NCI-H1048 (cell line): ENCODE measurements at places on chromosomes 11 and 22.

DNA sequence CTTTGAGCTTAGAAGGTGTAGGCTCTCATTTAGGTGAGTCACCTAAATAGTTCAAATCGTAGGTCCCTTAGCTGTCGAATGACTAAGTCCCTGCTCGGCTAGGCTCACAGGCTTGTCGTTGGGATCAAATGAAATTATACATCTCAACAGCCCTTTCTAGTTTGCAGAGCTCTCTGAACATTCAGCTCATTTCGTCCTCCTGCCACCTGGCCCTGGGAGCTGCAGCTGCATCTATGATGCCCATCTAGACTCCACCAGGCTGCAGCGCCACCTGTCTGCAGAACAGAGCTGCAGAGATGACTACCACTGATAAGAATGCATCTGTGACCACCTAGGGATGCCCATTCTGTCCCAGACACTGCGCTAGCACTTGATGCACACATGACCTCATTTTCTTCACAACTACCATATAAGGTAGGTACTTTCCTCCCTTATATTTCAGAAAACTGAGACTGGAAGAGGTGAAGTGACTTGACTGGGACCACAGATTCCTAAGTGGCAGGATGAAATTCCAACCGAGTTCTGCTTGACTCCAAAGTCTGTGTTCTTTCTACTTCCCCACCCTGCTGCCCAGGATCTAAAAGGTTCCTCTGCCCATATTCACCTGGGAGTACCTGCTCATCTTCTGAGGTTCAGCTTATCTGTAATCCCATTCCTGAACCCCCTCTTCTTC lies 141.1 kb upstream of the NARS2 start:
- DNase-seq, result peak; percentile 10

DNA sequence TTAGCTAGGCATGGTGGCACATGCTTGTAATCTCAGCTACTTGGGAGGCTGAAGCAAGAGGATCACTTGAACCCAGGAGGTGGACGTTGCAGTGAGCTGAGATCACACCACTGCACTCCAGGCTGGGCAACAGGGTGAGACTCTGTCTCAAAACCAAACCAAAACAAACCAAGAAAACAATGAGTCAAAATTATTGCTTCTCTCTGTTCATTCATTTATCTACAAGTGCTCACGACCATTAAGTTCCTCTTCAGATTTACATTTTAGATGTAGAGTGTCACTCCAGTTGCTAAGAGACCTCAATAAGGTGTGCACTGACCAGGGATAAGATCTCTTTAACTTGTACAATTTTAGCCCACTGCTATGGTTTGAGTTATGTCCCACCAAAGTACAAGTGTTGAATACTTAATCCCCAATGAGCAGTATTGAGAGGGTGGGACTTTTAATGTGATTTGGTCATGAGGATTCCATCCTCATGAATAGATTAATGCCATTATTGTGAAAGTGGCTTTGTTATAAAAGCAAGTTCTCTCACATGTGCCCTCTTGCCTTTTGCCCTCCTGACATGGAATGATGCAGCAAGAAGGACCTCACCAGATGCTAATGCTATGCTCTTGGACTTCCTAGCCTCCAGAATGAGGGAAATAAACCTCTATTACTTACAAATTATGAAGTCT lies 7.8 kb downstream of the HNRNPUL2 start:
- DNase-seq, result no peak

DNA sequence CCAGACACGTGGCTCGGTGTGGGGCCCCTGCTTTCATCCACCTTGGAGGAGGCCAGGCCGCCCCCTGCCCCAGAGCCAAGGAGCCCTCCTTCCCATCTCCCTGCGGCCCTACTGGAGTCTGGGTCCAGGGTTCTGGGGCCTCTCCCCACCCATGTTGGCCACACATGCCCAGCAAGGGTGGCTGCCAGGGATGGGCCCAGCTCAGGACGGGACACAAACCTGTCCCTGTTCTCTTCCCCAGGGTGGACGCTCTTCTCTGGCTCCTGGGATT lies 4.6 kb downstream of the PANX2 start:
- DNase-seq, result no peak

DNA sequence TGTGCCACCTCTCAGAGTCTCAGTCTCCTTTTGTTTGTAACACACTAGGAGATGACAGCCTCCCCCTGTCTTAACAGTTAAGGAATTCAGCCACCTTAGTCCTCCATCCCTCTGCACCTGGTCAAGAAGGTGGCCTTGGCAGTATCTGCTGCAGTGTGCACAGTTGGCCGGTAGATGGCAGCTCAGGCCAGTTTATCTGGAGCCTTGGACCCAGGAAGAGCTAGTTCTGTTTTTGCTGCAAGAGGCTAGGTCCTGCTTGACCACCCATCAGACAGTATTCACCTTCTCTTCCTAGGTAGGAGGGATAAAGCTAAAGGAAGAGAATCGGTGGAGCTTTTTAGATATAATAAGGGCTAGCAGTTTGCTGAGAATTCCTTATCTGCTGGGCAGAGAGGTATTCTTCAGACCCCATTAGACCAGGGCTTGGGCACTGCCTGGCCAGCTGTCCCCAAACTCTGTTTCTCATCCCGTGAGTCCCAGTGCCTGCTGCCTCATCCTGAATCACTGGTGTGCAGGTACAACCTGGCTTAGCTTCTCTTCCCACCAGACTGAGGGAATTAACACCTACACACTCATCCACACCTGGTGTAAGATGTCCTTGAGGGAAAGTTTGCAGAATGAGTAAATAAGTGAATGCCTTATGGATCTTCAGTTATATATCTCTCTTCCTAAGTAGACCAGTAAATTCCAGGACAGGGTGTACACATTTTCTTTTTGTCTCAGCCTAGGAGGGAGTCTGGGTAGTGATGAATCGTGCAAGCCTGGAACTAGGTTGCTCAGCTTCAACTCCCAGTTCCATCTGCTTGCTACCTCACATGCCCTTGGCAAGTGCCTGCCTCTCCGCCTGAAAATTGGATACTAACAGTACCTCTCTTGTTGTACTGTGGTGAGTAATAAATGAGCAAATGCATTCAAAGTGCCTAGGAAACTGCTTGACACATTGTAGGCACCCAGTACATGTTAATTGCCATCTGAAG lies 70.8 kb upstream of the NARS2 start:
- DNase-seq, result peak; percentile 7

- no peak for DNase-seq
Measured at GRCh38 chr11:6142936-6143335, 27.2 kb downstream of the OR52B2 start.

GRCh38 chr11:11038352-11038751 lies 180.5 kb upstream of the ZBED5 start:
- no peak for DNase-seq

DNA sequence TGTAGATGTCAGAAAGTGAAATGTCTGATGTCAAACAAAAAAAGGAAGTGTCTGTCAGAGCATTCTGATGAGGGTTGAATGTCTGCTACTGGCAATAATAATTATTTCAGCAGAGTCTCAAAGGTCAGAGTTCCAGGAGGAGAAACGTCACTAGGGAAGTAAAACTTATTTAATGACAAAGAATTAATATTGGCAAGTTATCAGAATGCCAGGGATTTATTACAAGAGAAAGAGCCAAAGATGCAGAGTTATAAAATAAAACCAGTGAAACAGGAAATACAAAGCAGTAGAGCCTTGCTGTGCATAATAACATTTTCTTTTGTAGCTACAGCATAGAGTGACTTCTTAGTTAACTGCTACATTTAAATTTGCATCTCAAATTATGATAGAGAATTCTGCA lies 504.0 kb upstream of the LRRC4C start:
- DNase-seq, result no peak

GRCh38 chr11:57815476-57815875 lies 53.9 kb downstream of the CTNND1 start:
- DNase-seq, result no peak

- DNase-seq, result no peak
Measured at GRCh38 chr11:32527261-32528175, 56.1 kb upstream of the EIF3M start.

- DNase-seq, result no peak
Measured at GRCh38 chr11:72844356-72844755, 30.1 kb downstream of the ATG16L2 start.

DNA sequence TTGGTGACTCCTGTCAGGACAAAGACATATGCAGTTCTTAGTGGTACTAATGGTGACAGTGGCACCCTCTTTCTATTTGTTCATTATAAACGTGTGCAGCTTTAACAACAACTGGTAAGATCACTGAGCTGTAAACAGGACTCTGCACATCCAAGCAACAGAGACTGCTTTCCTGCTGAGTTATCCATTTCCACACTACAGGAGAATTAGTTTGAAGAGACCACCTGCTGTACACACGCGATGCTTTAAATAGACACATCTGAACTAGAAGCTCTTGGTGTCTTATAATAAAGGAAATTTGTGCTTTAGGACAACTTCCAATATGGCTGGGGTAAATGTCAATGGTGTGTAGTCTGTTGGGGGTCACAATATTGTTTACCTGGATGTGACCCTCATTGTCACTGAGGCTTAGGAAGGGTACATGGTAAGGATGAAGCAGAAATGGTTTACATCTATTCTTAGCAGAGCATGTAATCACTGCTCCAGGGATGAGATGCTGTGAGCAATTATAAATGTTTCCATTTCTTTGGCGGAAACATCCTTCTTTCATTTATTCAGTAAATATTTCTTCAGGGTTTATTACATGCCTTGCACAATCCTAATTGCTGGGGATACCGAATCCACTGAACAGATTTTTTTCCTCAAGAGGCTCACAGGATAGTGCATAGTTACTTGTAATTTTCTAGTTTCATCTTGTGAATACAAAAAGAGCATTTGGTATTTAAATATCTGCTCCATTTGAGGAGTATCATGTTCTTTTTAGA lies 354.0 kb upstream of the CCDC90B start:
- no peak for DNase-seq

DNA sequence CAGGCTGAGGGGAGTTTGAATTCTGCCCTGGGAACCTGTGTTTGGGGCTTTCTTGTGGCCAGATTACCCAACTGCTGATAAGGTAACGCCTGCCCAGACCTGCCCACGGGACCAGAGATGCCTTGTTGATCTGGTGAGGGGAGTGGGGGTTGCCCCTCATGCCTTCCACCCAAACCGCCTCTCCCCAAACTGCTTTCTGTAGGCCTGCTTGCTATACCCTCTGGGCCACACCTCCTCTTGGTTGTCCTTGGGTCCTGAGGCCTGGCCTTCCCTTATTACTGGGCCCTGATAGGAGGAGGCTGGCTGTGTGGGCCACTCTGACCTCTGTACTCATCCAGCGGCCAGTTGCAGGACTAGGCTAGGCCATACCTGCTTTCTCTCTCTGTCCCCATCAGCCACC lies 3.4 kb downstream of the P2RY2 start:
- no peak for DNase-seq

GRCh38 chr11:69643646-69644045 lies 2.7 kb downstream of the CCND1 start:
- no peak for DNase-seq

GRCh38 chr11:109956124-109956793 lies 136.9 kb upstream of the ZC3H12C start:
- DNase-seq, result no peak

GRCh38 chr11:94597896-94598295 lies 30.7 kb downstream of the PIWIL4 start:
- DNase-seq, result no peak

DNA sequence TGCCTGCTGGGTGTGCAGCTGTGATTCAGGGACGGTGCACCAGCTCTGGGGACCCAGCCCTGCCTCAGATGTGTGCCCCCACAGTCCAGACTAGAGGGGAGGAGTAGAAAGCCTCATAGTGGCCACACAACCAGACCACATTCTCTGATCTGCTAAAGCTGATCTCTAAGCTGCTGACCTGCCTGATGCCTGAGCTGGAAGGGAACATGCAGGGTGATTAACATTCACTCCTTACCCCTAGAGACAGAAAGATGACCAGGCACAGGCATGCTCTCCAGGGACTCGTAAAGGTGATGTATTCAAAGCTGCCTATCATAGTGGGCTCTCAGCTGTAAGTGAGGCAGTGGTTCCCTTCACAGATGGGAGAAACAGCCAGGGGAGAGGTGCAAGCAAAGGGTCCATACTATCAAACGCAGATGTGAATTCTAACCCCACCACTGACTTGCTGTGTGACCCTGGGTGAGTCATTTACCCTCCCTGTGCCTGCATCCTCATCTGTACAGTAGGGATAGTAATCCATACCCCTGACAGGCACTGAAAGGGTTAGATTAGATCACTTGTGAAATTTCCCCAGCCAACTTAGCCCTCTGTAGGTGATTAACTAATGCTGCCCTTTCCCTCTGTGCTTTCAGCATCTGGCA lies 29.0 kb upstream of the LRRC32 start:
- no peak for DNase-seq

GRCh38 chr11:21865541-21865940 lies 327.3 kb upstream of the ANO5 start:
- DNase-seq, result no peak

- no peak for DNase-seq
Measured at GRCh38 chr11:8219257-8220021, 44.2 kb downstream of the LMO1 start.

- DNase-seq, result no peak
Measured at GRCh38 chr11:93194673-93195291, 3.0 kb downstream of the SLC36A4 start.

- DNase-seq, result no peak
Measured at GRCh38 chr11:16512899-16513241, 156.5 kb upstream of the SOX6 start.

DNA sequence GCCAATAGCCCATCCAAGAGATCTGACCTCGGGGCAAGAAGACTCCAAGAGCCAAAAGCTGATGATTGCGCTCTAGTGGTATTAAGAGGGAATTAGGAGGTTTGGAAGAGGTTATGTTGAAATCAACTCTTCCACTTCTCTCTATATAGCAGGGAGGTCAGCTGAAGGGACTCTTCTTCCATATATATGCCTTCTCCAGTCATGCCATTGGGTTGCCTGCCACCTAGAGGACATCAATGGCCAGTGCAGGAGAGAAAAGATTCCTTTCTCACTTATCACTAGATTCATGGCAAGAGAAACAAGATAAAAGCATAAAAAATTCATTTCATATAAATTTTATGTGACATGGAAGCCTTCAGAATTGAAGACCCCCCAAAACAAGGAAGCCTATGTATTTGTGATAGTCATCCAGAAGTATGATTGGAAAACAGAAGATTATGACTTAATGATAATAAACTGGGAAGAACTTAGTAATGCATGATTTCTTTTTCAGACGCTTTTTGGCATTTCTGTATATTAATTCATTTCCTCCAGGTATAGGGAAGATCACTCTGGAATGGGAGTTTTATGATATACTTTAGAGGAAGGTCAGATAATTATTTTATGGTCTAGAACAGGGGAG lies 435.1 kb upstream of the DDI1 start:
- DNase-seq, result no peak

GRCh38 chr11:16911186-16911585 lies 103.0 kb downstream of the PLEKHA7 start:
- no peak for DNase-seq

GRCh38 chr22:22697377-22698117 lies 53.1 kb downstream of the GGTLC2 start:
- no peak for DNase-seq
